ENCODE measurements at places on chromosomes 4 and X. TPM values are rescaled to one million over a fixed set of nuclear protein-coding genes. Genes with fewer than 3 reads are reported as not detected.
A peak's percentile ranks its signal among the peaks of the same experiment; 100 is the strongest.

GRCh38 chr4:86927843-86928395 is 6.9 kb upstream of the AFF1 start:
- DNase-seq, result no peak

- DNase-seq, result peak; percentile 57
These were observed 94.9 kb upstream of the TBC1D9 start for GRCh38 chr4:140851032-140851636.

GRCh38 chrX:73447311-73447794 is 500 bp downstream of the CDX4 start:
- peak; percentile 14 for DNase-seq

GRCh38 chrX:150548684-150549083 is 19.7 kb upstream of the MTM1 start:
- no peak for DNase-seq

Gene MAML3
- polyA plus RNA-seq, result 1.4 TPM

- DNase-seq, result no peak
These were observed 320.7 kb upstream of the CLNK start for GRCh38 chr4:11005300-11005699.

Gene SLC4A4
- polyA plus RNA-seq, result 56.5 TPM

Gene SPANXB1
- not detected for polyA plus RNA-seq

DNA sequence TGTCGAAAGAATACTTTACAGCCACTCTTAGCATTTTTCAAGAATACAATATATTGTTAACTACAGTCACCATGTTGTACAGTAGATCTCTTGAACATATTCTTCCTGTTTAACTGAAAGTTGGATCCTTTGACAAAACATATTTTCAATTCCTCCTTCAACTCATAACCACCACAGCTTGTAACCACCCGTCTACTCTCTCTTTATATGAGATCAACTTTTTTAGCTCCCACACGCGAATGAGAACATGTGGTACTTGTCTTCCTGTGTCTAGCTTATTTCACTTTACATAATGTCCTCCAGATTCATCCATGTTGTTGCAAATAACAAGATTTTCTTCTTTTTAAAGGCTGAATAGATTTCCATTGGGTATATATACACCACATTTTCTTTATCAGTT is 338.3 kb upstream of the IGFBP7 start:
- no peak for DNase-seq

GRCh38 chrX:10525381-10526120 is 94.8 kb downstream of the MID1 start:
- DNase-seq, result no peak

Gene SRPX2
- polyA plus RNA-seq, result 4.5 TPM

DNA sequence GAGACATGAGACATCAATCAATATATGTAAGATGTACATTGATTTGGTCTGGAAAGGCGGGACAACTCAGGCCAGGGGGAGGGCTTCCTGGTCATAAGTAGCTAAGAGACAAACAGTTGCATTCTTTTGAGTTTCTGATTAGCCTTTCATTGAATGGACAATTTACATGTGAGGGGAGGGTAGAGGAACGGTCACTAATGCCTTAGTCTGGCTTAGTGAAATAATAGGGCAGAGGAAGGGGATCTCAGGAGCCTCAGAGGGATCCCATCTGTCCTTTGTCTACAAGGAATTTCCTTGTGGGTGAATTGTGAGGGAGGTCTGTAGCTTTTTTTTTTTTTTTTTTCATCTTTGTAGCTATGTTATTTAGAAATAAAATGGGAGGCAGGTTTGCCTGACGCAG is 88.3 kb downstream of the GK start:
- DNase-seq, result no peak

Gene LDB2
- polyA plus RNA-seq, result 26.9 TPM

DNA sequence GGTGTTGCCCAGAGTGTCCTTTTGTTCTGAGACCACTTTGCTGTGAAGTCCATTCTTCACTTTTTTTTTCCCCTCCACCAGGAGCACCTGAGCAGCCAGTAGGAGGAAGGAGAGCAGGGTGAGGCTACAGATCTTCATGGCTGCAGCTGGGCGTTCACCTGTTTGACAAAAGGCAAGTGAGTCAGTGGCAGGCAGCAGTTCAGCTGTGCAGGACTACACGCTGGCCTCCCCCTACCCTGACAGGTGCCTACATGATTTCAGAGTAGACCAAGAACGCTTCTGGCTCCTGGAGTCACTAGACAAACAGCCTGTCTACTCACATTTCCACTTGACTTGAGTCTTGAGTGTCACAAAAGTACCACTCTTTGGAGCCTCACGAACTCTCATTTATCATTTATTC is 2.0 kb downstream of the FGFBP1 start:
- DNase-seq, result no peak

Gene CAMK2D
- 9.1 TPM for polyA plus RNA-seq

GRCh38 chr4:189232274-189232673 is 708.4 kb upstream of the FRG1 start:
- DNase-seq, result no peak

GRCh38 chr4:185108185-185108584 is 34.9 kb upstream of the SLC25A4 start:
- DNase-seq, result peak; percentile 62

Gene MGST2
- 168 TPM for polyA plus RNA-seq

DNA sequence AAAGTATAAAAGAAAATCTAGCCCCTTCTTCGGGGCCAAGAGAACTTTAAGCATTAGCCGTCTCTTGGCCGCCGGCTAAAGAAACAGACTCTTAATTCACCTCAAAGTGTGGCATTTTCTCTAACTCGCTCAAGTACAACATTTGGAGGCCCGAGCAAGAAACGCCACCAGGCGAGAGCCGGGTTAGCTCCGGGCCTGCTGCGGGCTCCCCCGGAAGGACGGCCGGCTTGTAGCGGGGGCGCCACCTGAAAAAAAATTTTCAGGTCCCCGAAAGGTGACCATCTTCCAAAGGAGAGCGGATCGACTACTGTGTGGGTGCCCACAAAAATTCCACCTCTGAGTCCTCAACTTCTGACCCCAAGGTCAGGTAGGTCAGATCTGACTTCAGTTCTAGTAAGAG is 156.0 kb downstream of the DEFB131A start:
- no peak for DNase-seq

- no peak for DNase-seq
These were observed 10.3 kb upstream of the LSM6 start for GRCh38 chr4:146165221-146165620.

DNA sequence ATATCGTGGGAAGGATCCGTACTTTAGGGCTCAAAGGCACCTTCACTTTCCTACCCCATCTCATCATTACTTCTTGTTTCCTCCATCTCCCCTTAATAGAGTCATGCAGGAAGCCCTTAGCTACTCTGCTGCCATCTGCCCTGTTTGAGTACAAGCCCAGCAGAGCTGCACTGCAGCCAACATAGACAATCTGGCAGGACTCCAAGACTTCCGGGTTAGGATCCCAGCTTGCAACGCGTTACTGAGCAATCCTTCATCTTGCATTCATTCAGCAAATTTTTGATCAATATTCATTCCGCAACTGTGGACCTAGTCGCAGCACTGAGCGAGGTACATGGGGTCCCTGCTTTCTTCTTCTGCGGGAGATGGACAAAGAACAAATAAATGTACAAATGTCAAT is 344.9 kb downstream of the BCOR start:
- peak; percentile 43 for DNase-seq

- no peak for DNase-seq
These were observed 43.9 kb upstream of the CCDC149 start for GRCh38 chr4:24956763-24957162.

- DNase-seq, result no peak
These were observed 204.7 kb upstream of the S100G start for GRCh38 chrX:16445166-16445752.

Gene PRRG1
- polyA plus RNA-seq, result 5.8 TPM

DNA sequence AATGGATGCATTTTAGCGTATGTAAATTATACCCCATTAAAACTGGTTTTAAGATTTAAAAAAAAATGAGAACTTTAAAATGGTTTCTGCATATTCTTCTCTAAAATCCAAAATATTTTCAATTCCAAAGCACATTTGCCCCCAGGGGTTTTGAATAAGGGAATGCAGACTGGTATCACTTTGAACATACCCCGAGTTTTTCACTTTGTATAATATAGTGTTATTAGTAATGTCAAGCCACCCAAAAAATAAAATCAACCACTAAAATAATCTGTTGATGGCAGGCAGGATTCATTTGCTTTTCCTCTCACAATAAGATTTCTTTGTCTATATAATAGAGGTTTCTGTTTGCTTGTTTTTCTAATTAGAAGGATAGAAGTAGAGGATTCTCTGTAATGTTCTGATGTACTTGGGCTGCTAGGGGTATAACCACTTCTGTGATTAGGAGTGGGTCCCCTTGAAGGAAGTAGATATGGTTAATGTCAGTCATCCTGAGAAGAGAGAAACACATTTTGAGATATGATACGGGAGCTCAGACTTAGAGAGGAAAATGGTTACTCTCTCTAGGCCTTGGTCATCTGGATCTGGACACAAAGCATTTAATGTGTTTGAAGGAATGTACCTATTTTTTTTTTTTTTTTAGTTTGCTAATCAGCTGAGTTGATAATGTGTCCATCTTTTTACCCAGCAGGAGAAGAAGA is 9.3 kb upstream of the LIN54 start:
- DNase-seq, result no peak

DNA sequence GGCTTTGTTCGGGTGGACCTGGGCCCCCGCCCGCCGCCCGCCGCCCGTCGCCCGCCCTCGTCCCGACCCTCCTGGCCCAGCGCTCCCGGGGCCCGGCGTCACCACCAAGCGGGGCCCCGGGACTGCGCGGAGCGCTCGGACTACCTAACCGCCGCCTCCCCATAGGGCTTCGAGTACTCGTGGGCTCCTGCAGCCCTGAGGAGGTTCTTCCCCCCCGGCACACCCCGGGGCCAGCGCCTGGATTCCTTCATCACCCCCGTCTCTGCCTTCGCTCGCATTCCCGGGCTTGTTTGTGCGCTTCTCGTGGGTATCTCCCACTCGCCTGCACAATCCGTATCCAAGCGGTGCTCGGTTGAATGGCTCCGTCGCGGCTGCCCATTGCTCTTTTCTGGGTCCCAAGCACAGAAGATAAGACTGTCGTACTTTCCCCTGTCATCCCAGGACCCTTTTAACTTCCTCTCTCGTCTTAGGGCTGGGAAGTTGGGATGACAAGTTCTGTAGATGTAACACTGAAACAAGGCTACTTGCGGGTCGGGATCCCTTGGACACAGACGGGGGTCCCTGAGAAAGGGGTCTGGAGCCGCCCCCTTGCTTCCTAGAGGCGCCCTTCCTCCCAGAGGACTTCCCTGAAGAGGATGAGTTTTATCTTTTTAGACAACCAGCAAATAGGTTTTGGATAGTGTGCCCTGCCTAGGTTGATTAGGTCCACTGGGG is 565 bp downstream of the MOB1B start:
- peak; percentile 75 for DNase-seq

- peak; percentile 45 for DNase-seq
These were observed 1028.4 kb upstream of the INTU start for GRCh38 chr4:126604268-126604867.

DNA sequence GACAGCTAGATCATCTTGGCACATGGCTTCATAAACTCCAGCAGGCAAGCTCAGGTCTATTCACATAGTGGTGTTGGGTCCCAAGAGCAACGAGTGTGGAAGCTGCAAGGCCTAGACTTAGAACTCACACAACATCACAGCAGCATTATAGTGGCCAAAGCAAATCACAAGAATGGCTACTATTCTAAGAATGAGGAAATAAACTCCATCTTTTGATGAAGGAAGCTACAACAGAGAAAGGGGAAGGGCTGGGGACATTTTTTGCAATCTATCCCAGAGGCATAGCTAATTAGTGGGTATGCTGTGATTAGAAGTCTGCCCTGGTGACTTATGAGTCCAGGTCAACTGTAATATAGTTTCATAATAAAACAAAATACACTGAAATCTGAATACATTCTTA is 42.9 kb upstream of the TAB3 start:
- no peak for DNase-seq

DNA sequence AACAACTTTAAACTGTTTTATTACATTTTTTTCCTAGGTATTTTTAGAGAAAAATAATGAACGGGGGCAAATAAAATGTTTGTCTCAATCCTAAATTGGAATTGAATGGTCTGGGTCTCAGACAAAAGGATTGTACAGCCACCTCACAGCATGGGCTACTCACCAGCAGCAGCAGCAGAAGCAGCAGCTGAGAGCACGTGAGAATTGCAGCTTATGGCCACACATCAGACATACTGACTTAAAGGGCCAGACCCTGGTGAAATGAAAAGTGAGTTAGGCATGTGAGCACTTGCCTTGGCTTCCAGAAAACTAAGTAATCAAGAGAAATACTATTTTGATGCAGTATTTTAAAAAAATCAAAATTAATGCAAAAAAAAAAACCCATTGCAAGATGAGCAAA is 56.6 kb downstream of the AASDH start:
- no peak for DNase-seq

GRCh38 chr4:32455231-32455630 is 1735.1 kb downstream of the PCDH7 start:
- no peak for DNase-seq

DNA sequence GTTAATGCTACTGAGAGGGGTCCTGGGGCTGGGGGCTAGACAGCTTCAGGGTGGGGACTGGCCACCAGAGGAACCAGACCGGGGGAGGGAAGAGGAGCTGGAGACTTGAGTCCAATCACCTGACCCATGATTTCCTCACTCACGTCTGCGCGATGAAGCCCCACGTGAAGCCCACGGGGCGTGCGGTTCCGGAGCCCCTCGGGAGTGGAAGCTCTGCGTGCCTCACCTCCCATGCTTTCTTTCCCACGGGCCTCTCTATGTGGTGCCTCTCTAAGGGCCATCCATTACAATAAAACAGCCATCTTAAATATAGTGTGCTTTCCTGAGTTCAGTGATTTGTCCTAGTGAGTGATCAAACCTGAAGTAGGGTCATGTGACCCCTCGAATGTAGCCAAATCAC is 119.9 kb downstream of the ENPP6 start:
- no peak for DNase-seq

Gene FMR1NB
- not detected for polyA plus RNA-seq

Gene YTHDC1
- 32.6 TPM for polyA plus RNA-seq

- DNase-seq, result peak; percentile 33
These were observed 22.2 kb downstream of the PSAPL1 start for GRCh38 chr4:7412554-7412912.

Gene GBA3
- 59.0 TPM for polyA plus RNA-seq

Gene PSAPL1
- polyA plus RNA-seq, result not detected

DNA sequence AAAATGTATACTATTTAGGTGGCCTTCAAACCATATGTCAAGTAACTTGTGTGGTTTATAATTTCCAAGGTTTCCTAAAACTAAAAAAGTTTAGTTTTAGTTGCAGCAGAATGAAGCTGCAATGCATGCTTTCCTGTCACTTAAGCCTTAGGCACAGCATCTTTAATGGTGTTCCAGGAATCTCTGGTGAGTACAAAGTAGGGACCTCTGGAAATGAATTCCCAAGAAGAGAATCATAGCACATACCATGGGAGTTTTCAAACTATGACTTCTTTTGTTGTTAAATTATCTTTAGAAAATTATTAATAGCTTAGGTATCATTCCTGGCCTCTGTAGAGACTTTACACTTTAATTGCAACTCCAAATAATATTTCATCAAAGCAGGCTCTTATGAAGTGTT is 1005.9 kb upstream of the PABPC4L start:
- no peak for DNase-seq

GRCh38 chr4:186570193-186570996 is 15.0 kb upstream of the MTNR1A start:
- DNase-seq, result peak; percentile 55

GRCh38 chr4:78846258-78846657 is 70.1 kb downstream of the BMP2K start:
- no peak for DNase-seq

GRCh38 chr4:52665592-52665991 is 6.5 kb upstream of the USP46 start:
- DNase-seq, result no peak

Gene FAM53A
- polyA plus RNA-seq, result 1.2 TPM

Gene RIBC1
- polyA plus RNA-seq, result 6.4 TPM

Gene NAA11
- not detected for polyA plus RNA-seq

Gene TMSB15A
- 1.8 TPM for polyA plus RNA-seq
